ENCODE measurements at places on chromosomes 13 and 19. TPM values are rescaled to one million over a fixed set of nuclear protein-coding genes. Genes with fewer than 3 reads are reported as not detected.

DNA sequence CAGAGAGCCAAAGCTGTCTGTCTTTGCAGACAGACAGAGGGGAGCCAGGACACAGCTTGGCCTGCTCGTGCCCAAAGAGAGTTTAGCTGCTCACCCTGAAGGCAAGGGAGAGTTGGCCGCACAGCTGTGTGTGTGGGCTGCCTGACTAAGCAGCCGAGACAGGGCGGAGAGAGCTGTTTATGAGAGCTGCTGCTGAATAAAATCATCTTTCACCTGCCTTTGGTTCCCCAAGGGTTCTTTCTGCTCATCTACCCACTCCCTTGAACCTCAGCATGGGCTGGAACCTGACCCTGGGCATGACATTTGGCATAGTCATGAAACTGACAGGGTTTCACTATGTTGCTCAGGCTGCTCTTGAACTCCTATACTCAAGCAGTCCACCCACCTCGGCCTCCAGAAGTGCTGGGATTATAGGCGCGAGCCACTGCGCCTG is 98.2 kb downstream of the RBM26 start:
- H3K36me3 ChIP-seq = no peaks in the 10 kb centered on the region
- H3K4me3 ChIP-seq = no peak overlapping the region
- no peaks in the 10 kb centered on the region for H3K27me3 ChIP-seq
- H3K4me1 ChIP-seq = no peaks in the 10 kb centered on the region

GRCh38 chr19:42254850-42255765 is at the start of gene ERF:
TSS of gene ERF (minus strand) at chr19:42255128. CDS start at chr19:42254999, 129 bp downstream.
- peak within 1 kb of the TSS; percentile 86 for H3K4me3 ChIP-seq
- DNase-seq = peak; percentile 99
- peak within 1 kb of the TSS; percentile 99 for H3K27ac ChIP-seq
- H3K4me1 ChIP-seq = peaks cover 35% of the 10 kb centered on the region

GRCh38 chr19:29245215-29245614 is 32.3 kb upstream of the UQCRFS1 start:
- H3K27ac ChIP-seq = no peak overlapping the region
- no peaks in the 10 kb centered on the region for H3K36me3 ChIP-seq
- DNase-seq = no peak

DNA sequence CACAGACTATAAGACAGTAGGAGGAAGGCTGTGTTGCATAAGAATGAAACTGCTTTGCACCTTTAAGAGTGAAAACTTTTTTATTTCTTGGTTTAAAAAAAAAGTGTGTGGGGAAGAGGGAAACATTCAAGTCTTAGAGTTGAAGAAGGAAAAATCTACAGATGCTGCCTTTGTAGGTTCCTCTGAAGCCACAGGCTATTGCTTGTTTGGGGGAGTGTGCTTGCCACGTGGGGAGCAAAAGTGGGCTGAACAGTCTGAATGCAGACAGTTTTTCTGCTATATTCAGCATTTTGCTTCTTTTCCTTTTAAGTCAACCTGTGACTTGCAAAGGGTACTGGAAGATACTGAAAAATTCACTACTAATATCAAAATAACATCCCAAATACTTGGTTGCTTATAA is 36.9 kb downstream of the EFNB2 start:
- peaks cover 33% of the 10 kb centered on the region for H3K4me1 ChIP-seq
- H3K4me3 ChIP-seq = no peak overlapping the region
- peaks cover 3% of the 10 kb centered on the region for H3K36me3 ChIP-seq
- no peak for DNase-seq
- H3K27ac ChIP-seq = no peak overlapping the region

DNA sequence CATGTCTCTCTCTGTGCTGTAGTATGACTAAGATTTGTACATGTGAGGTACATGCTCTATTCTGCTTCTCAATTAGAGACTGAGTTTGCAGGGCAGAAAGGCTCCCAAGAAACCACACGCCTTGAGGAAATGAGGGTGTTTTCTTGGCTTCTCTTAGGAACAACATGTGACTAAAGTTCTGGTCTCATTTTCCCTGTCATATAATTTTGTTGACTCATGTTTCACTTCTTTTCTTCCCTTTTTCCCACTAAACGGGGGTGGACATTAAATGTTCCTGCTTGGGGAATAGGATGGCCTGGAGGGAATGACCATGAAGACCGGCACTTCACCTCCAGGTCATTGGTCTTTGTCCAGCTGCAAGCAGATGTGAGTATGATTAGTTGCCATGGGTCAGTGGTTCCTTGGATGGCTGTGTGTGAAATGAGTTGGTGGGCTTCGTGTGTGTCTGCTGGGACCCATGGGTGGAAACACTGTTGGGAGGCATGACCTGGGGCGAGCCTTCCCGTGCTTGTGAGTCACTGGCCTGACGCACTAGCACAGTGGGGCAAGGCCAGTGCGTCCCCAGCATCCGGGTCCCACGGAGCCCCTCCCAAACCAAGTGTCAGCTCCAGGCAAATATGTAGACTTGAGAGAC is 56.6 kb downstream of the COL4A1 start:
- peak overlapping the region; percentile 27 for H3K27ac ChIP-seq
- no peaks in the 10 kb centered on the region for H3K36me3 ChIP-seq
- H3K27me3 ChIP-seq = no peaks in the 10 kb centered on the region
- no peak overlapping the region for H3K4me3 ChIP-seq

- H3K4me3 ChIP-seq = no peak overlapping the region
- peaks cover 9% of the 10 kb centered on the region for H3K36me3 ChIP-seq
- H3K27me3 ChIP-seq = no peaks in the 10 kb centered on the region
- no peaks in the 10 kb centered on the region for H3K4me1 ChIP-seq
- H3K27ac ChIP-seq = no peak overlapping the region
These were observed 13.5 kb downstream of the CRYL1 start for GRCh38 chr13:20512042-20512683.

GRCh38 chr13:75813323-75813722 is 177.2 kb downstream of the LMO7 start:
- H3K36me3 ChIP-seq = peaks cover 13% of the 10 kb centered on the region
- no peak for DNase-seq
- H3K27me3 ChIP-seq = no peaks in the 10 kb centered on the region
- H3K27ac ChIP-seq = no peak overlapping the region

- no peaks in the 10 kb centered on the region for H3K36me3 ChIP-seq
- H3K27ac ChIP-seq = no peak overlapping the region
- H3K27me3 ChIP-seq = no peaks in the 10 kb centered on the region
- H3K4me3 ChIP-seq = no peak overlapping the region
- H3K4me1 ChIP-seq = no peaks in the 10 kb centered on the region
These were observed 640.8 kb downstream of the EFNB2 start for GRCh38 chr13:105894697-105895096.

DNA sequence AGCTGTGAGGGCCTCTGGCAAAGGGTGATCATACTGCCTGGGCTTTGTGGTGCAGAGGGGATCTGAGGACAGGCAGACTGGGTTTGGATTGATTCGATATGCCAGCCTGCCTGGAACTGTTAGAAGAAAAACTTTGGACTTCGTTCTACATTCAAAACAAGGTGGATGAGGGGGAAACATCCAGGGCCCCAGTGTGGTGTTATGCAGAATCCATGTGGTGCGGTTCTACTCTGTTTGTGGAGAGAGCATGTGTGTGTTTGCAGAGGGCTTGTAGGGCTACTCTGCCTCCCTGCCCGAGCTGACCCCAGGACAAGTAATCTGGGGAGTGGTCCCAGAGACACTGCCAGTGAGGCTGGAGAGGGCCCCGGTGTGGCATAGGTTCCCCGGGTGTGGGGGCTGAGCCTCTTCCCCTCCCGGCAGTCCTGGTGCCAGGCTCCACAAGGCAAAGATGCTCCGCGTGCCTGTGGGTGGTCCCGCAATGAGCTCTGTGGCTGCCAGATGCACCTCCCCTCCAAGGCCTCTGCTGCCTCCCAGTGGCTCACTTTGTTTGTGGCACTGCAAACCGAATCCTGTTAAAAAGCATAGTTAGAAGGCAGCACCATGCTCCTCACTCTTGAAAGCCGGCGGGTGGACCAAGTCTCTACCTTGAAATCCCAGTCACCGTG is 22.3 kb upstream of the TFDP1 start:
- peak; percentile 76 for DNase-seq
- H3K4me3 ChIP-seq = no peak overlapping the region
- H3K36me3 ChIP-seq = no peaks in the 10 kb centered on the region

GRCh38 chr13:94776300-94776699 is 64.0 kb upstream of the SOX21 start:
- H3K27me3 ChIP-seq = no peaks in the 10 kb centered on the region
- no peaks in the 10 kb centered on the region for H3K36me3 ChIP-seq
- H3K4me1 ChIP-seq = no peaks in the 10 kb centered on the region
- no peak for DNase-seq
- H3K27ac ChIP-seq = no peak overlapping the region
- H3K4me3 ChIP-seq = no peak overlapping the region

DNA sequence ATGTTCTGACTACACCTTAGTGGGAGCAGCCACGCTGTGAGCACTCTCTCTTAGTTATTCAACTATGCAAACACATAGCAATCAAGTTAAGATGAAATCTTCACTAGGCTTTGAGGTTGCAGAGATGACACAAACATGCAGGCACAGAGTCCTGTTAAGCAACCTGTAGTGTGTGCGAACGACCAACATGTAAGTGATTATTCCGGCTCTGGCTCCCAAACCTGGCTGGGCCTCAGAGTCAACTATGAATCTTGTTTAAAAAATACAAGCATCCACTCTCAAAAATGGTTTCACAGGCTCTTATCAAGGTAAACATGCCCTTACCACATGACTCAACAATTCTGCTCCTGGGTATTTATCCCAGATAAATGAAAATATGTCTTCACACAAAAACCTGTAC is 91.4 kb downstream of the IRS2 start:
- H3K4me3 ChIP-seq = no peak overlapping the region
- H3K27me3 ChIP-seq = no peaks in the 10 kb centered on the region
- DNase-seq = no peak
- H3K27ac ChIP-seq = no peak overlapping the region
- H3K36me3 ChIP-seq = no peaks in the 10 kb centered on the region

- no peak overlapping the region for H3K4me3 ChIP-seq
- DNase-seq = no peak
These were observed 4.3 kb upstream of the NAXD start for GRCh38 chr13:110610955-110611595.

DNA sequence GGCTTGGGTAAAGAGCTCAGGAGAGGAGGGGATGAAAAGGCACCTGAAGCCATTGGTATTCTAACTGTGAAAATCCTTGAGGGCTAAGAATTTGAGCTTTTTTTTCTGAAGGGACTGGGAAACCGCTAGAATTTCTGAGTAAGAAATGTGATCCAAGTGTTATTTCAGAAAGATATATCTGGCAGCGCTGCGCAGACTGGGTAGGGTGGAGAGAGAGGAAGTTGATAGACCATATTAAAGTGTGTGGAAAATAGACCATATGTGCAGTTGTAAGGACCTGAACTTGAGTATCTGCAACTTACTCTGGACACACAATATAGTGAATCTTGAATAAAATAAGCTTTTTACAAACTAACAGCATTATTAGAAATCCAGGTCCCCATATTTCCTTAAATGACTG is 427.4 kb downstream of the NDFIP2 start:
- no peak overlapping the region for H3K4me3 ChIP-seq
- no peaks in the 10 kb centered on the region for H3K4me1 ChIP-seq
- no peak for DNase-seq
- no peak overlapping the region for H3K27ac ChIP-seq

DNA sequence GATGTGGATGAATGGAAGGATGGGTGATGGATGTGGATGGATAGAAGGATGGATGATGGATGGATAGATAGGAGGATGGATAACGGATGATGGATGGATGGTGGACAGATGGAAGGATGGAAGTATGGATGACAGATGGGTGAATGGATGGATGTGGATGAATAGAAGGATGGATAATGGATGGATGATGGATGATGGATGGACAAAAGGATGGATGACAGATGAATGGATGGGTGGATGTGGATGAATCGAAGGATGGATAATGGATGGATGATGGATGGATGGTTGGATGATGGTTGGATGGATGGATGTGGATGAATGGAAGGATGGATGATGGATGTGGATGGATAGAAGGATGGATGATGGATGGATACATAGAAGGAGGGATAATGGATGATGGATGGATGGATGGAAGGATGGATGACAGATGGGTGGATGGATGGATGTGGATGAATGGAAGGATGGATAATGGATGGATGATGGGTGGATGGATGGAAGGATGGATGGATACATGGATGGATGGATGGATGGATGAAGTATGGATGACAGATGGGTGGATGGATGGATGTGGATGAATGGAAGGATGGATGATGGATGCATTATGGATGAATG is 39.3 kb downstream of the TMEM255B start:
- H3K36me3 ChIP-seq = no peaks in the 10 kb centered on the region
- no peak for DNase-seq
- H3K27ac ChIP-seq = no peak overlapping the region
- H3K4me1 ChIP-seq = no peaks in the 10 kb centered on the region
- no peak overlapping the region for H3K4me3 ChIP-seq
- no peaks in the 10 kb centered on the region for H3K27me3 ChIP-seq

GRCh38 chr13:78586706-78587105 is 16.6 kb downstream of the POU4F1 start:
- H3K4me1 ChIP-seq = no peaks in the 10 kb centered on the region
- no peak overlapping the region for H3K27ac ChIP-seq
- peaks cover 19% of the 10 kb centered on the region for H3K27me3 ChIP-seq
- H3K4me3 ChIP-seq = no peak overlapping the region
- H3K36me3 ChIP-seq = peaks cover 2% of the 10 kb centered on the region

DNA sequence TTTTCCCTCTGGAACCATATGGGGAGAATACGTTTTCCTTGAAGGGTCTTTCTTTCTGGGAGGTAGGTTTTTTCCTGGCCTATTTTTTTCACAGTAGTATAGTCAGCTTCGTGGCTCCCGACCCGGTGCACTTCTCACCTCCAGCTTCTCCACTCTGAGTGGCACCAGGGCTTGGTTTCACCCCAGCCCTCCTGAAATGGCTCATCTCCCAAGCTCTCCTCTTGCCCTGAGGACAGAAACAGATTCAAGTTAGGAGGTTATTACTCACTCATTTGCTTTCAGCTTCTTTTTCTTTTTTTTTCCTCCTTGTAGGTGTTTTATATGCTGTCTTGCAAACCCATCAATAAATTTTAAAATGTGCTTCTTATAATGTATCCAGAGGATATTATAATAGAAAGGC is 199.3 kb downstream of the RFC3 start:
- H3K4me1 ChIP-seq = peaks cover 3% of the 10 kb centered on the region
- H3K36me3 ChIP-seq = no peaks in the 10 kb centered on the region
- H3K4me3 ChIP-seq = no peak overlapping the region
- no peaks in the 10 kb centered on the region for H3K27me3 ChIP-seq
- H3K27ac ChIP-seq = no peak overlapping the region

The CEACAM3 gene
- polyA plus RNA-seq = not detected

The ZSCAN1 gene
- polyA plus RNA-seq = not detected

The GPR12 gene
- polyA plus RNA-seq = not detected

The EDNRB gene
- polyA plus RNA-seq = 3.2 TPM

The DACT3 gene
- polyA plus RNA-seq = 7.1 TPM

The SYNGR4 gene
- not detected for polyA plus RNA-seq
